ENCODE measurements at places on chromosomes 2 and 18.

DNA sequence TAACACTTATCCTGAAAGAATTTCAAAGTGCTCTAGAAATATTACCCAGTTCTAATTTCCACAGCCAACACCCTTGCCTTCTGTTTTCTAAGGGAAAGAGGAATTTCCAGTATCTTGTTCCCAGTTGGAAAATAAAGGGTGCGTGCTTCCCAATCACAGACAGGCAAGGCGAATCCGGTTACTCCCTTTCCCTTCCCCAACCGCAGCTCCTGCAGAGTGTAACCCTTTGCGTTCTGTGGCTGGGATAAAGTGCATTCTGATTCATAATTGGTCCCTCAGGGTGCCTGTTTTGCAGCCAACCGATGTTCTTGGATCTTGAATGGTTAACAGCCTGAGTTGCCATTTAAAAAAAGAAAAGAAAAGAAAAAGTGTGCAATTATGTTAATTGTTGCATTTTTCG is 40.6 kb upstream of the PGAP1 start:
- DNase-seq = no peak

GRCh38 chr2:109507217-109507616 is 106.5 kb downstream of the SEPTIN10 start:
- no peak for DNase-seq

GRCh38 chr2:231911381-231911780 is 14.8 kb downstream of the NPPC start:
- DNase-seq = no peak

DNA sequence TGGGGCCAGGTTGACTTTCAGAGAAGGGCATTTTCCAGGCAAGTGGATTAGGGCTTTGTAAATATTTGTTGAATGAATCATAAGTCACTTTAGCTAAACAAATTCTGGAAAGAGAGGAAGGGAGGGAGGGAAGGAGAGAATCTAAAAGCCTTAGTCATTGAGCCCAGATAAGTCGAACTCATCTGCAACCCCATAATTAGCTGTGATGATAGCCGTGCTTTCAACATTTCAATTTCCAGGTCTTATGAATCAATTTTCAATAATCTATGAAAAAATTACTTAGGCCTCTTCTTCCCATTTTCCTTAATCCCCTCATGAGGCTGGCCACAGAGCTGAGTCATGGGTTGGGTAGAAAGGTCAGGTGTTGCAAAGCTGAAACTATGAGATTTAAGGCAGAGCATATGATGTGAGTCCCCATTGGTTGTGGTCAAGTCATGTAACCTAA is 111.9 kb upstream of the MAPRE2 start:
- no peak for DNase-seq

- DNase-seq = no peak
Measured at GRCh38 chr2:176508984-176509740, 239.9 kb downstream of the MTX2 start.

DNA sequence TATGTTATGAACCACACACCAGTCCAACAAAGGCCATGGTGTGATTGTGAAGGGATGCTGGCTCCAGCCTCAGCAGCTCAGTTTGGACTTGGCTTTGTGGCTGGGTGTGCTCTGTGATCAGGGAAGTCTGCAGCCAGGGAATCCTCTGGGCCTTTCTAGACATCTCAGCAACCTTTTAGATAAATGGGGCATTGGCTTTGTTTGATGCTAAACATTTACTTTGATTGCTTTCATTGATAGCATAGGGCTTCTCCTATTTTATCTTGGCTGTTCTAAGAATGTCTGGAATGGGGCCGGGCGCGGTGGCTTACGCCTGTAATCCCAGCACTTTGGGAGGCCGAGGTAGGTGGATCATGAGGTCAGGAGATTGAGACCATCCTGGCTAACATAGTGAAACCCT is 104.5 kb downstream of the VAPA start:
- no peak for DNase-seq

DNA sequence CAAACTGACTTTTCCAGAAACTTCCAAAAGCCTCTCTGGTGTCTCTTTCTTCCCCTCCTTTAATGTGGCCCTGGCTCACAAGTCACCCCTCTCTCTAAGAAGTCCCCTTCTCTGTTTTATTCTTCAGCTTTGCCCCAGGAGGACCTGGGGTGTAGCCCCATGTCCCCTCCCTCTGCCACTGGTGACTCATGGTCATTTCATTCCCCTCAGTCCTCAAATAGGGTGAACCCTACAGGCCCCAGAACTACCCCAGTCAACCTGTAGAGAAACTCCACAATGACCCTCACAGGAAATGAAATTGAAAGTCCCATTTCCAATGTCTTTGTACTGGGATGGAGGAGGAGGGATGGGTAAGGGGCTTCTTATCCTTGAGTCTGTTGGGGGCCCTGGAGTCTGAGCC is 6.2 kb upstream of the SPEG start:
- DNase-seq = no peak
